ENCODE measurements at places on chromosomes 7 and 10.

DNA sequence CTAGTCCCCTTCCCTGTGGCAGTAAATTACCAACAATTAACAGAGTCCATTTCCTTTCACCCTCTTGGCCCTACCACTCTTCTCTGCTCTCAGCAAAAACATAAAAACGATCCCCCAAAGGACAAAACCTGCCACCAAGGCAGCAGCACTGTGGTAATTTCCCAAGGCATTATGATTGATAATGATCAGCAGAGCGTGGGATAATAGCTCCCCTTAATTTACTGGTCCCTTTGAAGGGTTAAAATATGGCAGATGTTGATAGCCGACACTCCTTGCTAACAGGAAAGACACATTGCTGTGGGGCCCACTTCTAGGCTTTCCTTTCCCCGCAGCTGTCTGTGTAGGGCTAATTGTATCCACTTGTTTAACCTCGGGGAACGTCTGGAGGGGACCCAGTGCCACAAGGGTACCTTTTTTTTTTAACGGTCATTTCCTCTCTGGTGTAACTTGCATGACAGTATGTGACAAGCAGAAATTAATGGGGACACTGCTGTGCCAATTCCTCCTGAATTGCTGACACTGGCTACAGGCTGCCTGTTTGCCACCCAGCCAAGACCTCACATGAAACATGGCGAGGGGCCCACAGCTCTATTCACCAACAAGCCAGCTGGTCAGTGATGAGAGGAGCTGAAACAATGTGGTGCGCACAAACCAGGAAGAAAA lies 81.3 kb downstream of the CDK6 start:
- DNase-seq = no peak

- no peak for DNase-seq
Measured at GRCh38 chr7:148611692-148612091, 21.1 kb downstream of the C7orf33 start.

GRCh38 chr10:79434821-79435251 lies 10.6 kb downstream of the ZCCHC24 start:
- DNase-seq = no peak

GRCh38 chr7:127892488-127893314 lies 138.5 kb downstream of the LRRC4 start:
- DNase-seq = no peak
